Hindlimb muscle (tissue), 1 donor: ENCODE measurements at places on chromosomes 2 and 18. TPM values are rescaled to one million over a fixed set of nuclear protein-coding genes. Genes with fewer than 3 reads are reported as not detected.

- no peak for DNase-seq
These were observed 191.4 kb downstream of the SPP2 start for GRCh38 chr2:234241656-234242458.

DNA sequence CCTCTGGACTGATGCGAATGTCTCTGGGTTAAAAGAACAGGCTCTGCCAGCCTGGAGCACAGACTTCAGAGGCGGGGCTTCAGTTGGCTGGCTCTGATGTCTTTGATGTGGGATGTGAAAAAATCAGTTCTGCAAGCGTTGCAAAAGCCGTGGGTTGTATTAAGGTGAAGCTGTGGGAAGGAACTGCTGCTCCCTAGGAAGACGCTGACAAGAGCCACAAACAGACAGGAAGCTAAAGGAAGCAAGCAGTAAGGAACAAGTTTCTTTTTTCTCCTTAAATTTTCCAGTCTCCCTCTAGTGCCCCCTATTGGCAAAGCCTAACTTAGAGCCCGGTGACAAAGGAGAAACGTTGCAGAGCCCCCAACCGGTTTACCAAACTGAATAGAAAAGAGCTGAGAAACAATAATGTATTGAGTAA lies 239.0 kb downstream of the CCDC178 start:
- peak; percentile 31 for DNase-seq

GRCh38 chr2:172947461-172948153 lies 128.0 kb upstream of the MAP3K20 start:
- DNase-seq: no peak

GRCh38 chr2:207662203-207662602 lies 37.0 kb upstream of the METTL21A start:
- DNase-seq: no peak

The NCKAP5 gene
- 4.7 TPM for polyA plus RNA-seq
